Stimulated activated CD8-positive, alpha-beta memory T cell treated with anti-CD3 and anti-CD28 coated beads, Interleukin-7, amount 100 ng/mL, for 1 hour (primary cell): ENCODE measurements at places on chromosomes 3 and 15.

DNA sequence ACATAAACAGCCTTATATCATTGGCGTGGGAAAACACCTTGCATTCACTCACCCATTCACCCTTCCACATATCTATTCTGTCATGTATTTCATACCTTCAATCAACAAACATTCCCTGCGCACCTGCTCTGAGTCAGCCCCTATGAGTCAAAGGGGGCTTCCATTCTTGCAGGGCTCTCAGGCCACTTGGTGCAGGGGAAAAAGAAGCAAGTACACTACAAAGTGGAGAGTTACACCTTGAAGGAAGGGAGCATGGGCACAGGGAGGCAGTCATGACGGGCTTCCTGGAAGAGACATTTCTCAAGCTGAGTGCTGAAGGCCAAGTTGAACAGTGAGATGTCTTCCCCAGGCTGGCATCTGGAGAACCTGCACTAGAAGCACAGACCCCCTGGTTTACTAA, 4.6 kb upstream of the AMOTL2 start:
- no peak for DNase-seq

DNA sequence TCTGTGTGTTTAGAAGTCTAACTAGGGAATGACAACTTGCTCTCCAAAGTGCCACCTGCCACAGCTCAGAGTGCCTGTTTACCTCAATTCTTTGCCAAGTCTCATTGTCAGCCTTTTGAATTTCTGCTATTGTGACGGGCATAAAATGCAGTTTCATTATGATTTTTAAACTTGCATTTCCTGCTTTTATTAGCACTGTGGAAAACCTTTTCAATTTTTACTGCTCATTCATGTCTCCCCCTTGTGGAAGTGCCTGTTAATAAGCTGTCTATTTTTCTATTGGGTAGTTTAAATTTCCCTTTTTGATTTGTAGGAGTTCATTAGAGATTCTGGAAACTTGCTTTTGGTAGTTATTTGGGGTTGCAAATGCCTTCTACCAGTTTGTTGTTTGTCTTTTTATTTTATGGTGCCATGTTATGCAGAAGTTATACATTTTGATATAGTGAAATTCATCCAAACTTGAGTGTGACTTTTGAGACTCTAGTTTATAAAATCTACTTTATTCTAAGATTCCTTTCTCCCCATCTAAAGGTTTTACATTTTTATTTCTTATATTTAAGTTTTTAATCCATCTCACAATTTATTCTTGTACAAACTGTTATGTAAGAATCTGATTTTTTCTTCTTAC, 53.9 kb upstream of the FRMD4B start:
- no peak for DNase-seq

- DNase-seq = no peak
Measured at GRCh38 chr3:88828466-88828865, 279.0 kb upstream of the EPHA3 start.

DNA sequence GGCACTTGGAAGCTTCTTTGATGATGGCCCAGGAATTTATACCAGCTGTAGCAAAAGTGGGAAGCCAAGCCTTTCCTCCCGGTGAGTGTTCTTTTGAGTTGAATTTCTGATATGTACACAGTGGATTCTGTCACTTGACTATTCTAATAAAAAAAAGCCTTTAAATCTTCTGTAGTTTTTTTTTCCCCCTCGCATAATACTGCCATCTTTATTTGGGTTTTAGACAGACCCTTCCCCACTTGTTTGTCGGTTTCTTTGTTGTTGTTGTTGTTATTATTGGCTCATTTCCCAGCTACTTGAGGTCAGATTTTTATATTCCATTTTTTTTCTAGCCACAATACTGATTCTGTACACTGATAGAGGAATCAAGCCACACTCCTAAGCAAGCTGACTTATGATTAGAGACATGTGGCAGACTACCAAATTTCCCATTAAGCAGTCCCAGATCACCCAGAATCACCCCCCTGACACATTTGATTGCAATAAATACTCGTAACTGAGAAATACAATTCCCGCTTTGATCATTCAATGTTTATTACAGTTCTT, 122.4 kb upstream of the IL12A start:
- DNase-seq = no peak

DNA sequence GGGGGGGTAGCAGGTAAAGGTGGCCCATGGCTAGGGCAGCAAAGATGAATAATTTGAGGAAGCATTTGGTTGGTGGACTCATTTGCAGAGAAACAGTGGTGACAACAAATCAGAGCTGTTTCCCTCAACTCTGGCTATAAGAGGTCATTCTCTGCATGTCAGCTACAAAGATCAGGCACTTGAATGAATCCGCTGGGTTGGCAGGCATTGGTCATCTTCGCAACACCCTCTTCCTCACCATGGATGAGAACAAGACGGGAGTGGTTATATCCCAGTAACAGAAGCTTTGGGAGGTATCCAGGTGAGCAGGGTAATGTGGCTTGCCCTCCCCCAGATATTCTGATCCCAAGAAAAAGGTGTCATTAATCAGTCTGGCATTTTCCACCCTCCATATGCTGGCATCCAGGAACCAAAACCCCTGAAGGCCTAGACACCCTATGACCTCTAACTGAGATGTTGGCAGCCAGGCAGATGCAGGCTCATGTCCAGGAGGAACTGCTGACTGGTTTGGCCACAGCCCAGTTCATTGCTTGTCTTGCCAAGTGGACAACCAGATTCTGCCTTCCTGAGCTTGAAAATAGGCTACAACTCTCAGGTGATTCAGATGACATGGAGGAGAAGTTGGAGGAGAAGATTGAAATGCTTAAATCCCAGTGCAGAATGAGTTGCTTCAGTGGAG, 108.9 kb upstream of the TRIM42 start:
- DNase-seq = no peak

DNA sequence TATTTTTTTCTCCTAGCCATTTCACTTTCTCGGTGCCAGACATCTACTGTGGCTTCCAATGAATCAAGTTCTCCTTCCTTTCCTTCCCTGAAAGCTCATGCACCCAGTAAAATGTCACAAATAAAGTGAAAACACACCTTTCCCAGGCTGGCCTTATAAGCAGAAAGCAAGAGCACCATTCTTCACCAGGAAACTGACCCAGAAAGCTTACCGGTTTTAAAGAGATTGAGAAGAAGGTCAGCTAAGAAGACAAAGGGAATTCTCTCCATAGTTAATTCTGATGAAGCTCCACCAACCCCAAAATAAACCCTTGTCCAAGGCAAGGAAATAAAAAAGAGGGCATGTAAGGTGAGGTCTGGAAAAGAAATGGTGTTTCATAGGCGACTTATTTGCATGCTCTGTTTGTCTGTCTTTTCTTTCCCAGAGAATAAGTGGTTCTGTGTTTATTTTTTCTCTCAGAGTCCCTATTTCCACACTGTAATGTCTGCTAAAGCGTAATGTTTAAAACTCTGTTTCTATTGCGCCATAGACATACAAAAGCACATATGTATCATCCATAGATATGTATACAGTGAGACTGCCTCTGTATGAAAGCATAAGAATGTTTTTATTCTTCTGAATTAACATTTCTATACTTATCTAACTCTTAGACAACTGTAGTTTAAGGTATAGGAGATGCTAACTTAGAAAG, 2.8 kb downstream of the LSAMP start:
- no peak for DNase-seq

- DNase-seq = no peak
Measured at GRCh38 chr3:156899951-156900350, 73.8 kb downstream of the LEKR1 start.

- DNase-seq = no peak
Measured at GRCh38 chr3:154795582-154795981, 284.5 kb upstream of the MME start.

DNA sequence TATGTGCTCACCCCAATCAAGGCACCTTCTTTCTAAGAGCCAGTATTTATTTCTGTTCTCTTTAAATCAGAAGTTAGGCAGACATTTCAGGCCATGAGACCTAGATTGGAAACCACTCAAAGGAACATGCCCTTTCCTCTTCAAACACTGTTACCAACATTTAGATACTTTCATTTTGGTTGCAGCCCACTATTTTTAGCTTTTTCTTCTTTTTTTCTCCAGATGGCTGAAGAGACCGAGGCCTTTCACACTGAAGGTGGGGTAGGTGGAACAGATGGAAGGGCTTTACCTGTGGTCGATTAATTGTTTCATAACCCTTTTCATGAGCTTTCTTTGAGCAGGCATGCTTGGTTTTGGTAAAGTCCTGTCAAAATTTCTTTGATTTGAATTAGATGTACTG, 10.9 kb upstream of the LZTFL1 start:
- DNase-seq = no peak

- no peak for DNase-seq
Measured at GRCh38 chr3:18779704-18780103, 354.6 kb upstream of the SATB1 start.

- no peak for DNase-seq
Measured at GRCh38 chr3:122679882-122680474, 661 bp upstream of the PARP14 start.

GRCh38 chr3:186151077-186151971, 42.4 kb upstream of the ETV5 start:
- DNase-seq = no peak

DNA sequence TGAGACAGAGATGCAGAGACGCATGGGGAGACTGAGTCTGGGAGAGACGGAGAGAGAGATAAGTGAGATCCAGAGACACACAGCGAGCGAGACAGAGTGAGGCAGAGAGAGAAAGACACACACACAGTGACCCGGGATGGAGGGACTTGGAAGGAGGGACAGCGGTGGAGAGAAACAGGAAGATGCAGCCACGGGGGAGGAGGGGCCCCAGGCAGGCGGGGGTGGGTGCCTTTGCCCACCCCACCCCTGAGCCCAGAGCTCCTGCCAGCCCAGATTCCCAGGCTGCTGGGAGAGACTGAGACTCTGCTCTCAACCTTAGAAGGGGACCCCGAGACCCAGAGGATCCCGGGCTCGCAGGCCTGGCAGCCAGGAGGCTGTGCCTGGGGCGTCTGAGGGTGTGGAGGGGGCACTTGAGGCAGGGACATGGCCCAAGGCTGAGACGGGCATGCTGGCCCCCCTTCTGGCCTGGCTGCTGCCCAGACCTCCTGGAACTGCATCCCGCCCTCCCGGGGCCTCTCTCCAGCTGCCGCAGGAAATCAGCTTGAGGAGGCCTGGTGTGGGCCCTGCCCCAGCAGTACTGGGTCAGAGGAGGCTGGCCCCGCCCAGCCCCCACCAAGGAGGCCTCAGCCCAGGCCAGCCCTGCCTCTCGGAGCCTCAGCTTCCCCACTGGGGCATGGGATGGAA, 18.1 kb downstream of the H1-8 start:
- DNase-seq = no peak

DNA sequence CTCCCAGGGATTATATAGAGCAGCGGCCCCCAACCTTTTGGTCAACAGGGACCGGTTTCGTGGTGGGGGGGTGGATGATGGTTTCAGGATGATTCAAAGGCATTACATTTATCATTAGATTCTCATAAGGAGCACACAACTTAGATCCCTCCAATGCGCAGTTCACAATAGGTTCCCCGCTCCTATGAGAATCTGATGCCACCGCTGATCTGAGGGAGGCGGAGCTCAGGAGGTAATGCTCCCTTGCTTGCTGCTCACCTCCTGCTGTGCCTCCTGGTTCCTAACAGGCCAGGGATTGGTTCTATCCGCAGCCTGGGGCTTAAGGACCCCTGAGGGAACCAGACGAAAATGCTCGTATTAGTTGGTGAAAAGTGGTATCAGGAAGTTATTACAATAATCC, 1.3 kb upstream of the HACD2 start:
- no peak for DNase-seq

DNA sequence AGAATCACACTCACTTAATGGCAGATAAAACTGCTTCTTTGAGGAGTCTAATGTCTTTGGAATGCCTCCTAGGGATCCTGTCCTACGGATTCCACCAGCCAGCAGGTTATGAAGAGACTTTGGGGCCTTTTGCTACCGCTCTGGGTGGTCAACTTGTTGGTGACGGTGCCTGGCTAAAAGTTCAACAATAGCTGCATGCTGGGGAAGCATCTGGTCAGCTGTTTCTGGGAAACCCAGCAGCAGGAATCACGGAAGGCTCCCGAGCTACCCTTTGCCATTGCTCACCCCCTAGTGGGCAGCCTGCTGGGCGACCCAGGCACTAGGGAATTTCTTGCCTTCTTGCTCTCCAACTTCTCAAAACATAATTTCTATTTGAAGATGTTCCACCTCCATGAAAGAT, 263.3 kb downstream of the NEK10 start:
- no peak for DNase-seq

GRCh38 chr3:139547666-139548065, 8.1 kb upstream of the RBP1 start:
- no peak for DNase-seq

- no peak for DNase-seq
Measured at GRCh38 chr3:138877226-138877625, 42.5 kb upstream of the PIK3CB start.

GRCh38 chr15:28921919-28922706, 36.3 kb downstream of the APBA2 start:
- DNase-seq = no peak

DNA sequence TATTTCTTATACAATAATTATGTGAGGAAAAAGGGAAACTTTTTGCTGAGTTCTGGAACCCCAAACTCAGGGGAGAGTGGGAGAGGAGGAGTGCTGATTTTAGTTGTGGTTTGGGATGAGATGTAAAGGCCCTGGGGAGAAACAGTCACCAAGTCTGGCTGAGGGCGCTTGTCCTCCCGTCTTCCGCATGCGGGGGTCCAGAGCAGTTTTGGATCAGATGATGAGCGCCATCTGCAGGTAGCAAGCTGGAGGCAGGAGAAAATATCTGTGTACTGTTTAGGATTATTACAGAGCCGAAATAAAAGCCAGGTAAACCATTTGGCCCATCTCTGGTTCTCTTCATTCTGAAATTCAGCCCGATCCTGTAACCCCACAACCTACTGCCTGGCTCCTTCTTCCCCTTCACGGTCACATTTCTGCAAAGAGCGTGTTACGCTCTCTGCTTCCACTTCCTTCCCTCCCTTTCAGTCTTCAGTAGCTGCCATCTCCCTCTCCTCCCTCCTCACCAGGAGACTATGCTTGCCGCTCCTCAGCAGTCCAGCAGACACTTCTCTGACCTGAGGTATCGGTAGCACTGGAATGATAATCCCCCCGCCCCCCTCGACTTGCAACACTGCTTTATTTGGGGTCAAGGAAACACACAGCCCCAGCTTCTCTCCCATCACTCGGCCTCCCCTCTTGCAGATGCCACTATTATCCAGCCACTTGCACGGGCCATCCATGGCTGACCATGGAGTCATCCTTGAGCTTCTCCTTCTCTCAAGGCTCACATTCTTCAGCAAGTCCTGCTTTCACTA, 1.4 kb upstream of the PARP14 start:
- DNase-seq = peak; percentile 71

GRCh38 chr3:114308830-114309229, 15.0 kb downstream of the TIGIT start:
- DNase-seq = no peak

- no peak for DNase-seq
Measured at GRCh38 chr3:78506581-78507195, 1261.1 kb downstream of the ROBO1 start.

DNA sequence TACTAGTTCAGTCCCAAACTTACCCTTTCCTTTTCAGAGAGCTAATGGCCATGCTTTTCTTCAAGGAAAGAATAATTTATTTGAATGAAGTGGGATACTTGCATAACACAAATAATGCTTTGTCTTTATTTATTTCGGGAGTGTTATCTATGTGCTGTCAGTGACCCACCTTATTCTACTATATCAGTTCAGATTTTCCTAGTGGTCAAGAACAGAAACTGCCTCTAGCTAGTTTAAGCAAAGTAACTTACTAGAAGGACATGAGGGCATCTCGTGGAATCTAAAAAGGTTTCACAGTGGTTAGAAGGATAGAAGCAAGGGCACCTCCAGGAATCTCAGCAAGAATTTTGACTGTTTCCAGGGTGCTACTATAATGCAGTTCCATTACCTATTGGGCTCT, 3.8 kb upstream of the TIMMDC1 start:
- DNase-seq = no peak
